ENCODE measurements at places on chromosomes 3 and 15.

DNA sequence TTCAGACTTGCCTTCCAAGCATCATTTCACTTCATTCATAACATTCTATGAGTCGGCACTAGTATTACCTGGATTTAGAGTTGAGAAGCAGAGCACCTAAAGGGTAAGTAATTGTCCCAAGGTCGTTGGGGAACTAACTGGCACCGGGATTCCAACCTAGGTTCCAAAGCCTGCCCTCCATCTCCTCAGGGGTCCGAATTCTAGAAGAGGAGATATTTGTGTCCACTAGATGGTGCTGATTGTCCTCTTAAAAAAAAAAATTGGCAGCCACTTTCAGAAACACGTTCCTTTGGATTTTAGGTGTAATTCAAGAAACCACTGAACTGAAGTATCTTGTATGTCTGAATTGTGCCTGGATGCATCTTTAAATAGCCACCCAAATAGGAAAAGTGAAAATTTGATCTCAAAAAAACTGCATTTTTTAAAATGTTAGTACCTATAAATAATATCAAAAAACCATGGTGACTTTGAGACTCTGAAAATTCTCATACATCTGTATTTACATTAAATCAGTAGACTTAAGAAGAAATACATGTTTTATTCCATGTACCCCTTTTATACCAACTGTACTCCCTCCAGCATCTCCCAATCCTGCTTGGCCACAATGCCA lies 3.9 kb upstream of the FSIP1 start:
- peak; percentile 52 for DNase-seq

DNA sequence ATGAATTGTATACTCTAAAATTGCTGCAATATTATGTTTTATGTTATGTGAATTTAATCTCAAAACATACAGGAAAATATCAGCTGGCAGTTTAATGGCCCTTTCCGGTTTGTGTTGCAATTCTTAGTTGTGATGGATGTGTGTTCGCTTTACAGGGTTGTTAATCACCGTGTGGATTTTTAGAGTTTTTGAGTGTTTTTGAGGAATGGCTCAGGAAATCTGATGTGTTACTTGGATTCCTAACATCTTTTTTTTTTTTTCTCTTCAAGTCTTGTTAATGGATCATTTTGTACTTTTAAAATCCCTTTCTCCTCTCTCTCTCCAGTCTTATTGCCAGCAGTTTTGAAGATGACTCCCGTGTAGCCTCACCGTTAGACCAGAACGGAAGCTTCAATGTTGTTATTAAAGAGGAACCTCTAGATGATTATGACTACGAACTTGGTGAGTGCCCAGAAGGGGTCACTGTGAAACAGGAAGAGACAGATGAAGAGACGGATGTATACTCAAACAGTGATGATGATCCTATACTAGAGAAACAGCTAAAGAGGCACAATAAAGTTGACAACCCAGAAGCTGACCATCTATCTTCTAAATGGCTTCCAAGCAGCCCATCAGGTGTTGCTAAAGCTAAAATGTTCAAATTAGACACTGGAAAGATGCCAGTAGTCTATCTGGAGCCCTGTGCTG lies 35.7 kb downstream of the MGA start:
- DNase-seq = peak; percentile 52

GRCh38 chr3:17070161-17070959 lies 185.6 kb downstream of the PLCL2 start:
- no peak for DNase-seq

DNA sequence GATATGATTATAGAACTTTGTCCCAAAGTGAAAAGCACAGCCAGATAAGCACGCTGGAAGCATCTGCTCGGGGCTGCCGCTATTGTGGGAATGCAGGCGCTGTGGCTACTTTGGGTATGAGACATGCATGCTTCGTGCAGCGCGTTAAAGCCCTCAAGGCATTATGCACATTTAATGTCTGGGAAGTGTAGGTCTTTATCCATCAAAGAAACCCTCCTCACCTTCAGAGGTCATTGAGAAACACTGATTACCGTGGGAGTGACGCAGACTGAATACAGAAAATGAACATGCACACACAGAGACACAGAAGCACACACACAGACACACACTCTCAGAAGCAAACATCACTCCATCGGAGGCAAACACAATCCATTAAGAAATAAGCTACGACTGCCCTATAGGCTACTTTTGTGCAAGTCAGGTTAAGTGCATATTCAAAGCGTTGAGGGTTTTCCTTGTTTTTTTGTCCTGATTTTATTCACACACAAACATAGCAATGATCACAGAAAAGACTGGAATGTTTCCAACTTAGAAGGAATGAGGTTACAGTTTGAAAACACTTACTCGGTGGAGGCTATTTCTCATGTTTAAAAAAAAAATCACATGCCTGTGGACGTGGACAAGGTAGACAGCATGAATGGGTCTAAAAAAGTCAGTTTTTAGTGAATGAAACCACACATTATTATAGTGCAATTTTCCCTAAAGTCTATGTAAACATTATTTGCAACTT lies 68.5 kb downstream of the PLCH1 start:
- no peak for DNase-seq

- no peak for DNase-seq
These were observed 98.4 kb upstream of the BCL6 start for GRCh38 chr3:187843654-187844053.
